Tibial nerve (tissue), 4 donors: ENCODE measurements at places on chromosomes 6 and 20. TPM values are rescaled to one million over a fixed set of nuclear protein-coding genes. Genes with fewer than 3 reads are reported as not detected.

Gene UNC5CL
- 7.6 TPM for total RNA-seq

GRCh38 chr20:56552911-56553629 lies 20.0 kb downstream of the FAM209B start:
- no peak overlapping the region for H3K27ac ChIP-seq
- no peaks in the 10 kb centered on the region for H3K27me3 ChIP-seq
- H3K4me3 ChIP-seq: no peak overlapping the region
- no peaks in the 10 kb centered on the region for H3K36me3 ChIP-seq
- H3K4me1 ChIP-seq: no peaks in the 10 kb centered on the region

Gene PSORS1C2
- not detected for total RNA-seq

GRCh38 chr6:1494671-1495070 lies 105.3 kb downstream of the FOXF2 start:
- no peak overlapping the region for H3K4me3 ChIP-seq
- no peak for DNase-seq
- H3K36me3 ChIP-seq: no peaks in the 10 kb centered on the region

DNA sequence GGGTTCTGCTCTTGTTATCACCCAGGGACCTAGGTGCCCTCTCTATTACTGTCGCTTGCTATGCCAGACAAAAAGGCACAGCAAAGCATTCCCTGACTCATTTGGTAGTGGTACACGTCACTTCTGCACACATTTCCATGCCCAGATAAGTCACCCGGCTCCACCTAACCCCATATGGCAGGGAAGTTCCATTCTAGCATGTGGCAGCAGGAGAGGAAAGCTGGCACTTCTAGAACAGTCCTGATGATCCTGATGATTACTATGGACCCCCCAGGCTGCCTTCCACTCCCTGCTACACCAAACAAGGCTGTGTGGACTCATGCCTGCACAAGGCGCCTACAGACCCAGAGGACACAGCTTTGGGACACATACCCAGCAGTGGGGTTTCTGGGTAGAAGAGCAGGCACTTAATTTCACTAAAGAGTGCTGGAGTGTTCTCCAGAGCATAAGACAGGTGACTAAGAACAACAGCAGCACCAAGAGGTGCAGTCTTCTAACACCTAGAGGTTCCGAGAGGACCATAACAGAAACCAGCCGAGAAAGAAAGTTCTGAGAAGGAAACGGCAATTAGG lies 53.5 kb upstream of the NELFCD start:
- no peaks in the 10 kb centered on the region for H3K27me3 ChIP-seq
- no peaks in the 10 kb centered on the region for H3K36me3 ChIP-seq
- DNase-seq: no peak
- H3K4me3 ChIP-seq: no peak overlapping the region

Gene GPR31
- not detected for total RNA-seq

Gene MUC21
- total RNA-seq: not detected

Gene C20orf96
- total RNA-seq: 4.6 TPM

GRCh38 chr6:83055366-83055964 lies 10.2 kb downstream of the UBE3D start:
- no peaks in the 10 kb centered on the region for H3K4me1 ChIP-seq
- H3K4me3 ChIP-seq: no peak overlapping the region
- H3K27me3 ChIP-seq: no peaks in the 10 kb centered on the region
- DNase-seq: no peak

Gene HAO1
- total RNA-seq: not detected

- no peak overlapping the region for H3K4me3 ChIP-seq
- H3K27ac ChIP-seq: peak overlapping the region; percentile 37
- H3K4me1 ChIP-seq: no peaks in the 10 kb centered on the region
- no peaks in the 10 kb centered on the region for H3K36me3 ChIP-seq
Observed at GRCh38 chr6:116329156-116329555, 41.6 kb upstream of the DSE start.

DNA sequence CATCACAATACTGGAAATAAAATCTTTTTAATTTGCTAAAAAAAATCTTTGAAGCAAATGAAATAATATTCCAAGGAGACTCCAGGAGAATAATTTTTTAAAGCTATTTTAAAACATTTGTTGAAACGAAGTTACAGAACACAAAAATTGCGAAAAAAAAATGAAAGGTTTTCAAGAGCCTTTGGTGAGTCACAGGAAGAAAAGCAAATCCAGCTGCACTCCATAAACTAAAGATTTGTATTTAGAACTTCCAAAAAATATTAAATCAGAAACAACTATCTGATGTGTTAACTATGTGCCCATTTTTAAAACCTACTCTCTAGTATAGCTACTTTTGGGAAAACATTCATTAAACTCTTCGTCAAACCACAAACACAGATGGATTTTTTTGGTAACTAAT lies 23.6 kb downstream of the PDSS2 start:
- H3K4me1 ChIP-seq: peaks cover 13% of the 10 kb centered on the region
- H3K27ac ChIP-seq: no peak overlapping the region
- H3K4me3 ChIP-seq: no peak overlapping the region
- no peaks in the 10 kb centered on the region for H3K36me3 ChIP-seq
- no peak for DNase-seq

DNA sequence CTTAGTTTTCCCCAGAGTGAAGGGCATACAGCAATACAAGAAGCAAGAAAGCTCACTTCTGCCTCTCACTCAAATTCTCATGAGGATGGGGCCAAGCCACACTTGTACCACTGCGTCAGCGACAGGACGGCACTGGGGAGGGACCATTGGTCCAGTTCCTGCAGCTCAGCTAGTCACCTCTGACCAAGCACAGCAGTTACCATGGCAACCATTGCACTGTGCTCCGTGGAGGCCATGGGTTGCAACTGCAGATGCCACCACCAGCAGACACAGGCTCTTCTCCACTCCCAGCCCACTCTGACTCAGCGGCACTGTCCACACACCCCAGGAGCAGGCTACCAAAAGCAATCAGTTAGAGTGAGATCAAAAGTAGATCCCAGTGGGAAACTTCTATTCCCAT lies 441.1 kb upstream of the ARID1B start:
- no peaks in the 10 kb centered on the region for H3K4me1 ChIP-seq
- H3K4me3 ChIP-seq: no peak overlapping the region
- no peaks in the 10 kb centered on the region for H3K27me3 ChIP-seq
- H3K27ac ChIP-seq: no peak overlapping the region

Gene PRSS35
- total RNA-seq: 2.6 TPM

DNA sequence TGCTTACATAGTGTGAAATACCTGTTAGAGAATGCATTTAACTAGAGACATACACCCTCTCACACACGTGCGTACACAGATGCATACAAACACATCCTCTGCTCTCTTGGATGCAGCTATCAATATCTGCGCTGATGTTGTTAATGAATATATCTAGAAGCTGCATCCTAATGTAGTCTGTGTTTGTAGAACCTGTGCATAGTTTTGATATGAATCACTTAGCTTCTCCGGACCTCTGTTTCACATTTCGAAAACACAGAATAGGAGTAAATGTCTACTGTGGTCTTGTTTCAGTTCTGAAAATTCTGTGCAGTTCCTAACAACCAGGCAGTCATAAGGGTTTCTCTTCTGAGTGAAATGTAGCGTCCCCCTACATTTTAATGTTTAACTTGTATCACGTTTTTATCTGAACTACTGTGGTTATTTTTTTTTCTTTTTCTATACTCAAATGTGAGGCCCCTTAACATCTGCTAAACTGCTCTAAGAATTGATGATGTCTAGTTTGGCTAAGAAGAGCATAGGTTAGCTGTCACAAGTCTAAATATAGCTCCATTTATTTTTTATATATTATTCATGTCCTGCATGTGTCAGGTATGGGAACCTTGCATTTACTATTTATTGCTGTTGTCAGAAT lies 254.5 kb downstream of the TMEM242 start:
- peaks cover 27% of the 10 kb centered on the region for H3K4me1 ChIP-seq
- no peaks in the 10 kb centered on the region for H3K36me3 ChIP-seq
- no peaks in the 10 kb centered on the region for H3K27me3 ChIP-seq
- no peak for DNase-seq
- H3K4me3 ChIP-seq: no peak overlapping the region

Gene ZNF165
- total RNA-seq: 0.30 TPM

Gene ATP6V1G2
- 2.4 TPM for total RNA-seq

- H3K4me3 ChIP-seq: no peak overlapping the region
- H3K27me3 ChIP-seq: no peaks in the 10 kb centered on the region
- H3K4me1 ChIP-seq: no peaks in the 10 kb centered on the region
- H3K36me3 ChIP-seq: no peaks in the 10 kb centered on the region
- DNase-seq: no peak
- no peak overlapping the region for H3K27ac ChIP-seq
Observed at GRCh38 chr6:105644073-105644489, 241.2 kb upstream of the PREP start.
